ENCODE measurements at places on chromosomes 12 and 14. TPM values are rescaled to one million over a fixed set of nuclear protein-coding genes. Genes with fewer than 3 reads are reported as not detected.

The TAS2R13 gene
- 0.46 TPM for total RNA-seq

The TAS2R8 gene
- total RNA-seq, result 0.09 TPM

- DNase-seq, result no peak
- H3K27ac ChIP-seq, result no peak overlapping the region
- H3K27me3 ChIP-seq, result no peaks in the 10 kb centered on the region
- H3K36me3 ChIP-seq, result no peaks in the 10 kb centered on the region
- no peak overlapping the region for H3K4me3 ChIP-seq
- H3K4me1 ChIP-seq, result no peaks in the 10 kb centered on the region
Observed at GRCh38 chr12:79765157-79765556, 74.4 kb upstream of the PAWR start.

GRCh38 chr14:99930420-99931274 lies 134.6 kb upstream of the EVL start:
- peaks cover 2% of the 10 kb centered on the region for H3K4me1 ChIP-seq
- no peaks in the 10 kb centered on the region for H3K27me3 ChIP-seq
- no peak overlapping the region for H3K4me3 ChIP-seq
- H3K36me3 ChIP-seq, result no peaks in the 10 kb centered on the region
- no peak overlapping the region for H3K27ac ChIP-seq

DNA sequence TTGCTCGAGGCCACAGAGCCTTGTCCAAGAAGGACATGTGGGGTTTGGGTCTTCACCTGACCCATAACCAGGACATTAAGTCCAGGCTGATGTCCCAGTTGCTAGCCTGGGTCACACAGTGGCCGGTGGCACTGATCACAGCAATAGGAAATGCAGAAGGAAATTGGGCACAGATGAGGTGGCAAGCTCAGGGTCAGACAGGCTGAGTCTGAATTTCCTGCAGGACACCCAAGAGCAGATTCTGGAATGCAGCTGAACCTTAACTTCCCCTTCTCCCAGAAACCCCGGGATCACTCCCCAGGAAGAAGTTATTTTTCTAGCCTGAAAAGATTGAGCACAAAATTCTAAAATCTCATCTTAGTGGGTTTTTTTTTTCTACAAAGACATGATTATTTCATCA lies 199.9 kb downstream of the KSR2 start:
- no peaks in the 10 kb centered on the region for H3K36me3 ChIP-seq
- no peak for DNase-seq
- no peak overlapping the region for H3K27ac ChIP-seq
- peaks cover 20% of the 10 kb centered on the region for H3K27me3 ChIP-seq

- H3K36me3 ChIP-seq, result no peaks in the 10 kb centered on the region
- no peak overlapping the region for H3K4me3 ChIP-seq
- H3K27ac ChIP-seq, result no peak overlapping the region
- no peaks in the 10 kb centered on the region for H3K27me3 ChIP-seq
Observed at GRCh38 chr12:127101076-127101475, 1165.9 kb upstream of the TMEM132C start.

DNA sequence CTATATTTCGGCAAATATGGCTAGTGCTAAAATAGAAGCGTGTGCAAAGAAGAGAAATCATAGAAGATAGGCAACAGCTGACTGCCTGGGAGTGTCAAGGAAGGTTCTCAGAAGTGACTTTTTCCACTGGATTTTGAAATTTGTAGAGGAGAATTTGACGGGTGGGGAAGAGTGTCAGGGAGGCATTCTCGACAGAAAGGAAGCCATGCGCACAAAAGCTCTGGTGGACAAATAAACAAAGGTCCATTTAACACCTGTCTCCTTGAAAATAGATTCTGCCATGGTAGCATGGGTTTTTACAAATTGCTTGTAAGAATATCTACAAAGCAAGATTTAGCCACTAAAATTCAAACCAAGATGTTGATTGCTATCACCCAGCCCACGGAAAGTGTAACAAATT lies 1081.5 kb downstream of the GALC start:
- H3K27ac ChIP-seq, result no peak overlapping the region
- H3K27me3 ChIP-seq, result no peaks in the 10 kb centered on the region
- H3K36me3 ChIP-seq, result no peaks in the 10 kb centered on the region
- DNase-seq, result no peak
- no peaks in the 10 kb centered on the region for H3K4me1 ChIP-seq

- H3K27me3 ChIP-seq, result no peaks in the 10 kb centered on the region
- no peak for DNase-seq
- H3K36me3 ChIP-seq, result no peaks in the 10 kb centered on the region
Observed at GRCh38 chr12:48422060-48422459, 50.3 kb upstream of the ANP32D start.

GRCh38 chr14:68051146-68051545 lies 231.6 kb downstream of the RAD51B start:
- no peak for DNase-seq
- no peaks in the 10 kb centered on the region for H3K4me1 ChIP-seq
- H3K27ac ChIP-seq, result no peak overlapping the region
- no peaks in the 10 kb centered on the region for H3K27me3 ChIP-seq
- no peaks in the 10 kb centered on the region for H3K36me3 ChIP-seq

GRCh38 chr12:593396-594270 lies 69.6 kb downstream of the NINJ2 start:
- no peak for DNase-seq
- H3K4me3 ChIP-seq, result no peak overlapping the region
- H3K36me3 ChIP-seq, result no peaks in the 10 kb centered on the region
- no peak overlapping the region for H3K27ac ChIP-seq
- H3K4me1 ChIP-seq, result peaks cover 34% of the 10 kb centered on the region

DNA sequence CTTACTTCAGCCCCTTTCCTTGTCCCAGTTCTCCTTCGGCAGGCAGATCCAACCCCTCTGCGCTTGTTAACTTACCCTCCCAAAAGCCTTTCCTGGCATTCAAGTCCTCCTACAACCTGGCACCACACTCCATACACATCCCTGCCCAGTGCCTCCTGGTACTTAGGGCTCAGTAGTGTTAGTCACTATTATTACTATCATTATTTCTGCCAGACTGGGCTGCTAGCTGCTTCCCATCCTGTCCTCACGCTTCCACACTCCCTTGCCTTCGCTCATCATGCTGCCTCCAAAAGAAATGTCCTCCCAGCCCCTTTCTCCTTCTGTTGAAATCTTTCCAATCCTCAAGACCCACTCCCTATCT lies 1.6 kb upstream of the HDAC7 start:
- peak overlapping the region; percentile 69 for H3K4me3 ChIP-seq
- no peaks in the 10 kb centered on the region for H3K36me3 ChIP-seq
- no peaks in the 10 kb centered on the region for H3K27me3 ChIP-seq
- H3K4me1 ChIP-seq, result peaks cover 49% of the 10 kb centered on the region
- no peak overlapping the region for H3K27ac ChIP-seq
- DNase-seq, result no peak

- no peaks in the 10 kb centered on the region for H3K36me3 ChIP-seq
- DNase-seq, result no peak
- peak overlapping the region; percentile 66 for H3K4me3 ChIP-seq
Observed at GRCh38 chr12:26122681-26123481, 2.0 kb downstream of the BHLHE41 start.

- H3K27me3 ChIP-seq, result peaks cover 2% of the 10 kb centered on the region
- peaks cover 25% of the 10 kb centered on the region for H3K4me1 ChIP-seq
- DNase-seq, result no peak
- no peaks in the 10 kb centered on the region for H3K36me3 ChIP-seq
Observed at GRCh38 chr12:48122065-48122834, 3.1 kb downstream of the PFKM start.

DNA sequence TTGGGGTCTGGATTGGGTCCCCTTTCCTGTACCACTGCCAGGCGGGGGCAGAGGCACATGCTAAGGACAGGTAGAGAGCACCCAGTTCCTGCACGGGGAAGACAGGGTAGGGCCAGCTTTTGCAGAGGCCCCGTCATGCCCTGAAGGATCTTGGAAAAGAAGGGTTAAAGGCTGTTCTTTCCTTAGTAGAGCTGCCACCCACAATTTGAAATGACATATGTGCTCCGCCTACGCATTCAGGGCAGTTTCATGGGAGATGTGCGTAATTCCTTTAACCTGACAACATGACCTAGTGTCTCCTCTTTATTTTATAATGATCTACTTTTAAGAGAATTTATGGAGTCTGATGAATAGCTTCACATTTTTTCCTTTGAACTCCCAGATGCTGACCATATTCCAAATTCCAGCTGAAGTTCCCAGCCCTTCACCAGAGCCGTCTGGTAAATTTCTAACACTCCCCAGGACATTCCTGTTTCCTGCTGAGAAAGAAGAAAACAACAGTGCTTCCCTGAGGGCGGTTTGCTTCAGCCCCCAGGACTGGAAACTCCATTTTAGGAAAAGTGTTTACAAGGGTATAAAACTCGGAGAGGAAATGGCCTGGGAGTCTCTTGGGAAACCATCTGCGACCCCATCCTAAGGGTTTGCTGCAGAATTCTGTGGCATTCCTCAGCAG lies 58.9 kb upstream of the PLEKHG3 start:
- no peak overlapping the region for H3K4me3 ChIP-seq
- 0 out of 3 replicates have a peak, but pooled peaks cover 4% of the 10 kb centered on the region for H3K27me3 ChIP-seq
- H3K36me3 ChIP-seq, result no peaks in the 10 kb centered on the region
- DNase-seq, result peak; percentile 24

DNA sequence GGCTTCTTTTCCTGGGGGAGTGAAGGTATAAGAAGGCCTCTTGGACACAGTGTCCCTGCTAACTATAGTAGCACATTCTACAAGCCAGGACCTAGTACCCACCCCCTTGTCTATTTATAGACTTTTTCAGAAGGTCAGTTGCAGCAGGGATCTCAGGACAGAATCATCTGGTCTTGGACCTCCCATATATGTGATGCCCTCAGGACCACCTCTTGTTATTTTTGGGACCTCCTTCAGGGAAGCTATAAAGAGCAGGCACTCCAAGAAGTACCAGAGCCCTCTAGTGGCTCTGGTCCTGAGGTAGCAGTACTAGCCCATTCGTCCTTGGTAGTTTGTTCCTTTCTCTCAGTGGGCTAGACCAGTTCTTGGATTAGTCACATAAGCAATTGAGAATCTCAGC lies 4.3 kb downstream of the COQ10A start:
- no peak overlapping the region for H3K4me3 ChIP-seq
- no peak overlapping the region for H3K27ac ChIP-seq
- H3K4me1 ChIP-seq, result peaks cover 9% of the 10 kb centered on the region
- H3K27me3 ChIP-seq, result no peaks in the 10 kb centered on the region

- H3K4me3 ChIP-seq, result peak overlapping the region; percentile 79
- H3K36me3 ChIP-seq, result no peaks in the 10 kb centered on the region
- no peak for DNase-seq
Observed at GRCh38 chr12:122527478-122527944, 462 bp downstream of the KNTC1 start.

DNA sequence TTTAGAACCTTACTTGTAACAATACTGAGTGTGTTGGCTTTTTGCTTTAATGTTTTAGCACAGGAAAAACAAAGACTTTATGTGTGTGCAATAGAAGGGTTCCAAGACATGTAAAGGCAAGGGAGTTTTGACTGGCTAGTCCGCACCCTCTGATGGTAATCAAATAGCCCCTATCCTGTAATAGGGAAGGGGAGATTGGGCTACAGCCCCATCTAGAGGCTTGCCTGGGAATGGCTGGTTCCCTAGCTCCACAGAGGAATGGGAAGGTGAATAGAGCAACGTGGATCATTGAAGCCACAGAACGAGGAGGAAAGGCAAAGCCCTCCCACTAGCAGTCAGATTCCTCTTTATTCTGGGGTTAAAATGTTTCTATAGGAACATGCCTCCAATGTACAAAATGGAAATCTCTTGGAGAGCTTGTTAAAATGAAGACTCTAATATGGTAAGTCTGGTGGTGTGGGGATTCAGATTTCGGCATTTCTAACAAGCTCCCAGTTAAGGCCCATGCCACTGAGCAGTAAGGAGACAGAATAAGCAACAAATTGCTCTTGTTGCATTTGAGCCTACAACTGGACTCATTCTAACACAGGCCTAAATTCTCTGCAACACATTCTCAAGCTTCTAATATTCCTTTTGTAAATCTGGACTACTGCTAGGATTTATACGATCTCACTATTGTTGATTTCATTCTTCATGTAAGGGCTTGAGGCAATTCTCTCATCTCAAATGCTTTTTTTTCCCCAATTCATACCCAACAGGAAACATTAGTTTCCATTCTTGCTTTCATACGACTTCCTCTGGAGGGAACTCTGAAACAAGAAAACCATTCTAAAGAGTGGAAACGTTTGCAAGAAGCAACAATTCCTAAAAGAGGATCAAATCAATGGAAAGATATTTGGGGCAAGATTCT lies 57.1 kb downstream of the NIN start:
- DNase-seq, result peak; percentile 11
- no peak overlapping the region for H3K4me3 ChIP-seq
- no peaks in the 10 kb centered on the region for H3K4me1 ChIP-seq
- no peaks in the 10 kb centered on the region for H3K27me3 ChIP-seq

DNA sequence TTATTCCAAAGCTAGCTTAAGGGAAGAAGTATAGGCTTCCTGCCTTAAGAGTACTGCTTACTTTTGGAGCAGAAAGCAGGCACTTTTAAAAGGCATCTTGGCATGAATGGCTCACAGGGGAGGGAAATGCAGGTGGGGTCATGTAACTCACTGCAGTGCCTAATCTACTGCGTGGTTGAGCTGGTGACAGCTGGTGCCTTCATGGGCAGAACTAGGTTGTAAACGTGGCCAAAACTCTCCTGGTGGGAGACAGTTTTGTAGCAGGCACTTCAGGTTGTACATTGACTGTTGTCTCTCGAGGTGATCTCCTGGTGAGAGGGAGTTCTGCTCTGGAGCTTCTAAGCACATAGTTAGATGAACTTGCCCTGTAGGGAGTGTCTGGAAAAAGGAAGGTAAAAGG lies 962.5 kb downstream of the DIO2 start:
- no peak for DNase-seq
- H3K4me3 ChIP-seq, result no peak overlapping the region
- H3K4me1 ChIP-seq, result no peaks in the 10 kb centered on the region

- no peaks in the 10 kb centered on the region for H3K4me1 ChIP-seq
- H3K27ac ChIP-seq, result no peak overlapping the region
- no peaks in the 10 kb centered on the region for H3K36me3 ChIP-seq
Observed at GRCh38 chr14:49461529-49462401, 124.4 kb downstream of the RPS29 start.

- DNase-seq, result no peak
- H3K4me1 ChIP-seq, result no peaks in the 10 kb centered on the region
- no peak overlapping the region for H3K27ac ChIP-seq
- no peaks in the 10 kb centered on the region for H3K36me3 ChIP-seq
- no peaks in the 10 kb centered on the region for H3K27me3 ChIP-seq
Observed at GRCh38 chr12:94805749-94806529, 155.6 kb upstream of the TMCC3 start.

DNA sequence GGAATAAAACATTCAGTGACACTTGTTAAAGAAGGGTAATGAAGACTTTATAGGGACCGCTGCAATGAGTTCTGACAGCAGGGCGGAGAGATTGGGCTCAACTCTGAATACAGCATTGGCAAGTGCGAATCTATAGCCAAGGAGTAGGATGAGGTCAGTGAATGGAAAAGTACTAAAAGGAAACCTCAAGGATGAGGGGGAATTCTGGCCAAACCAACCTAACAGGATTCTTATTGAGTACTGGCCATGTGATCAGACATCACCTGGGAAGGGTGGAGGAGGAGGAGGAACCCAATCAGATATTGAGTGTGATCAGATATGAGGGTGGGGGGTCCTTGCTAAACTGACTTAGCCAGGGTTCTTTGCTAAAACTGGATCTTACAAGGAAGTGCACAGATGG lies 31.0 kb downstream of the DRAM1 start:
- peaks cover 3% of the 10 kb centered on the region for H3K36me3 ChIP-seq
- no peak for DNase-seq
- peaks cover 30% of the 10 kb centered on the region for H3K4me1 ChIP-seq
- H3K27me3 ChIP-seq, result no peaks in the 10 kb centered on the region
